T-helper 17 cell (primary cell): ENCODE measurements at places on chromosomes 13 and 19.
A peak's percentile ranks its signal among the peaks of the same experiment; 100 is the strongest.

DNA sequence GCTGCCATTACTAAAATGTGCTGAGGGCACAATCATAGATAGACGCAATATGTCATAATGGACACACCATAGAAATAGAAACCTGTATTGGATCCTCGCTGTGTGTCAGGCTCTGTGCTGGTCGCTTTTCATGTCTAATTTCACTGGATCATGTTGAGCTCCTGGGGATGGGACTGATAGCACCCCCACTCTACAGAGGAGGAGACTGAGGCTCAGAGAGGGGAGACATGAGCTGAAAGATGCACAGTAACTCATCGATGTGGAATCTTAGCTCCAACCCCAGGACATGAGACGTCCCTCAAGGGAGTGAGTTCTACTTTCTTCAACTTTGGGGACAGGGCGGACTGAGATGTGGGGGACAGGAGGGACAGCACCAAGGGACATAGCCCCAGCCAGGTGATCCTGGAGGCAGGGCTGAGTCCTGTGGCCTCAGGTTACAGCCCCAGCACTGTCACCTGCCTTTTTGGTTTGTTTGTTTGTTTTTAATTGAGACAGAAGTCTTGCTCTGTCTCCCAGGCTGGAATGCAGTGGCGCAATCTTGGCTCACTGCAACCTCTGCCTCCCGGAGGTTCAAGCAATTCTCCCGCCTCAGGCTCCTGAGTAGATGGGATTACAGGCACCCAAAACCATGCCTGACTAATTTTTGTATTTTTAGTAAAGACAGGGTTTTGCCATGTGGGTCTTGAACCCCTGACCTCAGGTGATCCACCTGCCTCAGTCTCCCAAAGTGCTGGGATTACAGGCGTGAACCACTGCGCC is 6.6 kb upstream of the GIPC1 start:
- DNase-seq, result no peak

GRCh38 chr19:42184401-42184861 is 33.0 kb downstream of the DEDD2 start:
- DNase-seq, result peak; percentile 52

- no peak for DNase-seq
Measured at GRCh38 chr13:20359335-20359734, 127.2 kb upstream of the GJB6 start.

DNA sequence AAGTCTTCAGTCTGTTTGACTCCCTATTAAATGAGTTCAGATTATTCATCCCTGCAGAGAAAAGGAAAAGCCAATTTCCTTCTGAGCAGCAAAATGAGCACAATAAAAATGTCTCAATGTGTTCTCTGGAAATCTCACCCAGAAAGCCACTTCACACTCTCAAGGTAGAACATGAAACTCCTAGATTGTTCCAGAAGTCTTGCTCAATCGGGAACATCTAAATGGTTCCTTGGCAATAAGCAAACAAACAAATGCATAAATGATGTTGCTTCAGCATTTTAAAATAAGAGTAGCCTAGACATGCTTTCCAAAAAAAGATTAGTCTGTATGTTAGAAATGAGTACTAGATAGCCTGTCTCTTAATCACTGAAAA is 59.7 kb upstream of the TNFRSF19 start:
- no peak for DNase-seq

- no peak for DNase-seq
Measured at GRCh38 chr19:6076675-6077463, 33.4 kb downstream of the RFX2 start.

DNA sequence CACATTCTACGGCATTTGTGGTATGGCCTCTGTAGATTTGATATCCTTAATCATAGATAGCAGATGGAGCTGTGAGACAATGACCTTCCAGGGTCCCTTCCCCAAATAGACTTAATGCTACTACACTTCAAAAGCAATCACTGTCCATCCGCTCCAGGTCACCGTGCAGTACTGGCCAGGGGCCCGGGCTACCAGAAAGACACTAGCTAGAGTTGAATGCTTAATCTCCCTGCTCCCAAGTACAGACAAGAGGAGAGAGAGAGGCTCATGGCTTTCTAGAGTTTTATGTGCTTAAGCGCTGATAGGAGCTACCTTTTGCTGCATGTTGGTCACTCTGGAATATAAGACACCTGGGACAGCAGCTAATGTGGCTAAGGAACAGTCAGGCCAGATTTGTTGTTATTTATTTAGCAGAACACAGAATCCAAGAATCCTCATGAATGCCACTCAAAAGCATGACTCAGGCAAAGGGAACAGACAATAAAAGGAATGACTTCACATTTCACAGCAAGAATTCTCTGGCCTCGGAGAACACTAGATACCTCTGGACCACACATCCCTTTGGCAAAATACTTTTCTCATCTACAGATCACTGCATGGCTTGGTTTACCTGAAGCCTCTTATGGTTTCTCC is 165.0 kb downstream of the LACC1 start:
- DNase-seq, result no peak

DNA sequence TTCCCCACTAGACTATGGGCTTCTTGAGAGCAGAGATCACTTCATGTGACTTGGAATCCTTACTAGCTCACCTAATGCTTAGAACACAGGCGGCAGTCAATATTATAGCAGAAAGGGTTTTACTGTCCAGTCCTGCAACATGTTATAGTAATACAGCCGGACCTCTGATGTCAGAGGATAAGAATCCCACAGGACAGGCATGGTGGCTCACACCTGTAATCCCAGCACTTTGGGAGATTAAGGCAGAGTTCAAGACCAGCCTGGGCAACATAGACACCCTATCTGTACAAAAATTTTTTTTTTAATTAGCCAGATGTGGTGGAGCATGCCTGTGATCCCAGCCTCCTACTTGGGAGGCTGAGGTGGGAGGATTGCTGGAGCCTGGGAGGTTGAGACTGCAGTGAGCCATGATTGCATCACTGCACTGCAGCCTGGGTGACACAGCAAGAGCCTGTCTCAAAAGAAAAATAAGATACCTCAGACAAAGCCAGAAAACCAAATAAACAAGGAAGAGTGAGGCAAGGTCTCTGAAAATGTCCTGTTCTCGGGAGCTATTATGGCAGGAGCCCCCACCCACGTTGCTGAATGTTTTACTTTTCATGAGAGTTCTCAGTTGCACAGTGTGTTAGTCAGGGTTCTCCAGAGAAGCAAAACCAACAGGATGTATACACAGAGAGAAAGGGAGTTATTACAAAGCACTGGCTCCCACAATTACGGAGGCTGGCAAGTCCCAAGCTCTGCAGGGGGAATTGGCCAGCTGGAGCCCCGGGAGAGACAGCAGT is 100.8 kb downstream of the UBL3 start:
- DNase-seq, result no peak

- DNase-seq, result peak; percentile 22
Measured at GRCh38 chr13:27442071-27442647, 8.2 kb downstream of the MTIF3 start.

DNA sequence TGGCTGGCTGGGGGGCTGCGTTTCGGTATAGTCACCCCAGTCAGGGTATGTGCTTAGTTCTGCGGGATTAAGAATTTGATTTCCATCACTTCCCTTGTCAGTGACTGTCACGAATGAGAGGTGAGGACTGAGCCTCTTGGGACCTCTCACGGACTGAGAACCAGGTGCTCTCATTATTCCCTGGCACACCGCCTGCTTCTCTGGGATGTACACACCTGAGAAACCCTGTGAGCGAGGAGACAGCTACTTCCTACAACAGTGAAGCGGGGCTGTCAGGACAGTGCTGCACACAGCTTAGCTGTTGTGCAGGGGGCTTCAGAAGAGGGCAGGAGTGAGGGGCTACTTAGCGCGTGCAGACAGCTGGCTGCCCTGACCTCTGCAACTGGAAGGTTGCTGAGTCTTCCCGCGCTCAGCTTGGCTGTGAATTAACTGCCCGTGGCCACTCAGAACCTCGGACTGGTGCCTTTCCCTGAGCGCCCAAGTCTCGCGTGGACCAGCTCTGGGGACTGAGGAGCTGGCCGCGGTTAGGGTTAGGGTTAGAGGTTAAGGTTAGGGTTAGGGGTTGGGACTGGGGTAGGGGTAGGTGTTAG is 65.3 kb upstream of the MCF2L start:
- no peak for DNase-seq

DNA sequence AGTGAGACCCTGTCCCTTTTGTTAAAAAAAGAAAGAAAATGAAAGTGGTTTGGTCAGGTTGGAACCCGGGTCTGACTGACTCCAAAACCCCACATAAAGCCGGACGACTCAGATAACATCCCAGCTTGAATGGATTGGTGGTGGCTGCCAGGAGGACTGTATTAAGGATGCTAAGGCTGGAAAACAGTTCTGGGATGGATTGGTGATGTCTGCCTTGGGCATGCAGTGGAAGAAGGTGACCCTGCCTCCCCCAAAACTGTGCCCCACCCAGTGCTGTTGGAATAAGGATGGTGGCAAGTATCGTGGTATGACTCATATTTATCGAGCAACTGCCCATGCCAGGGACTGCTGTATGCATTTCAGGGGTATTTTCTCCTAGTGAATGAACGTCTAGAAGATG is 18.5 kb upstream of the COLGALT1 start:
- no peak for DNase-seq

GRCh38 chr13:36804588-36804987 is 14.4 kb upstream of the RFXAP start:
- no peak for DNase-seq

- no peak for DNase-seq
Measured at GRCh38 chr13:89688918-89689317, 1658.6 kb upstream of the MIR17HG start.

DNA sequence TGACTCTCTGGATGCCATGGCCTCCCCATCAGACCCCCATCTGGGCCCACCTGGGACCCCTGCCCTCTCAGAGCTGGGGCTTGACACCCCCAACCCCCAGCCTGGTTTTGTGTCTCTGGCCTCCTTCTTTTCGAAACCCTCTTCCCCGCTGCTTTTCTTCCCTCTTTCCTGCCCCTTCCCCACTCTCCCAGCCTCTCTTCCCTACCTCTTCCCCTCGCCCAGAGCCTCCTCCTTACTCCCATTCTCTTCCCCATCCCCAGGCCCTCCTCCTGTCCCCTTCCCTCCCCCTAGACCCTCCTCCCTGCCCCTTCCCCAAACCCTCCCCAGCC is 2.1 kb downstream of the TNFSF9 start:
- no peak for DNase-seq

DNA sequence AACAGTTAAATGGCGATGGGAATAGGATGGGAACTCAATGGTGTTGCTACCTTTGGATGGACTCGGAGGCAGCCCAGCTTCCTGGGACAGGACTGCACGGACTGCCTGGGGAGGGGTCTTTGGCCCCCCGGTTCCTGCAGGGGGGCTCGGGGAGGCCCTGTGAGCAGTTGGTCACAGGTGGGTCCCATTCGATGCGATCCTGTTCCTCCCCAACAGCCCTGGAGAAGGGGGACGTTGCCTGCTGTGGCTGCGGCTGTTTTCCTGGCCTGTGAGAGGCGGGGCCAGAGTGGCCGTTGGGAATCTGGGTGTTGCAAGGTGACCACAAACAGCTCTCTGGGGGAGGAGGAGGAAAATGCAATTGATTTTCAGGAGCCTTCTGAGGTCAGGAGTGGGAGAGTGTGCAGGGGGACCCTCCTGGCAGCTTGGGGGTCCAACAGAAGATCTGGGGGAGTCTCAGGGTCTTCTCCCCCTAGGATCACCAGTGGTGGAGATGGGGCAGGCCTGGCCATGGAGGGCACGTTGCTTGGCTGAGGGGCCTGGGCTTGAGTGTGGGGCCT is 1.9 kb upstream of the PLPPR3 start:
- DNase-seq, result no peak

DNA sequence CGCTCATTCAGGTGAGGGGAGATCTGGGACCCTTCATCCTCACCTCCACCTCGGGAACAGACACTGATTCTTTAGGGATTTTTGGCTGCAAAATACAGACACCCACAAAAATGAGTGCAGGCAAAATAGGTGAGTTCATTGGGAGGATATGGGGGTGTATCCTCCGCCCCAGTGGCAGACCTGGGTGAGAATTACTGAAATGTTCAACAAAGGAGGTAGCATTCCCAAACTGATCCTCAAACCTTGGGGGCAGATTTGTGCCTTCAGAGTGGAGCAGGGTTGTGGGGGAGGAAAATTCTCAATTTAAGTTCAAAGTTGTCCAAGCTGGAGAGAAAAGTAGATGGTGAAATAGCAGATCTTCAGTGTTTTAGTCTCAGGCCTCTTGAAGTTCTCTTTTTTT is 31.3 kb upstream of the SIN3B start:
- no peak for DNase-seq

GRCh38 chr19:17149393-17150135 is 65.6 kb upstream of the USE1 start:
- no peak for DNase-seq

DNA sequence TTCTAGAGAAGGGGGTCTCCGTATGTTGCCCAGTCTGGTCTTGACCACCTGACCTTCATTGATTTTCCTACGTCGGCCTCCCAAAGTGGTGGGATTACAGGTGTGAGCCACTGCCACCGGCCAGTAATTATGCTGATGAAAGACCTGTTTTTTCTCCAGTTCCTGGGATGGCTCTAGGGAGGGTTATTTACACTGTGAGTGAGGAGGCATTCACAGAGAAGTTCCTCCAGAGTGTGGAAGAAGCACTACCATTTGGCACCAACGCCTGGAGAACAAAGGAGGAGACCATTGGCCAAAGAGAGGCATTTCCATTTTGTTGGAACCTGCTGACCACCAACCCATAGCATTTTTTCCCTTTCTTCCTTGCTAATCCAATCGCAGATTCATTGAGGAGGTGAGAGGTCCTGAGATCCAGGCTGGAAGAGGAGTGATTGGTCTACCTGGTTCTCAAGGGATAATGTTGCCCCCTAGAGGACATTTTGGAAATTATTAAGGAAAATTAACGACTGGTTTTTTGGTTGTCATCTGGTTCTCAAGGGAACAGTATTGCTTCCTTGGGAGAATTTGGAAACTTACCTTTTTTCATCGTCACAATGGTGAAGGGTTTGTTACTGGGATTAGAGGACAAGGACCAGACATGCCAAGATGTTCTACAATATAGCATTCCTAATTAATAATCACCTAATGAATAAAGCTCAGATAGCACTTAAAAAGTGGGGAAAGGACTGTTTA is 5.5 kb upstream of the SAE1 start:
- DNase-seq, result no peak

DNA sequence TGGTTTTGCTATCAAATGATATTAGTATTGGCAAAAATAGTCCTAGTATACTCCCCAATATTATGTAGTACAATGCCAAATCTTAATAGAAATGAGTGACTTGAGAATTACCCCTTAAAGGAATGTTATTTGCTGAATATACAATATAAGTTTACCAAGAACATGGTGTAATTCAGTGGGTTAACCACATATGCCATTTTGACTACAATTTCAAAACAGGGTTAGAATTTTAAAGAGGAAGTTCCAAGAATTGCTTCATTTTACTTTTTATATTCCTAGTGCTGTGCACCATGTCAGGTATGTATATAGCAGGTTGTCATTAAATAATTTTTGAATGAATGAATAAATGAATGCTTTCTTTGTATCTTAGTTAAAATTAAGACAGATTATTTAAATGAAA is 66.3 kb downstream of the LMO7 start:
- no peak for DNase-seq
